ENCODE measurements at places on chromosomes 3 and 15. TPM values are rescaled to one million over a fixed set of nuclear protein-coding genes. Genes with fewer than 3 reads are reported as not detected.

DNA sequence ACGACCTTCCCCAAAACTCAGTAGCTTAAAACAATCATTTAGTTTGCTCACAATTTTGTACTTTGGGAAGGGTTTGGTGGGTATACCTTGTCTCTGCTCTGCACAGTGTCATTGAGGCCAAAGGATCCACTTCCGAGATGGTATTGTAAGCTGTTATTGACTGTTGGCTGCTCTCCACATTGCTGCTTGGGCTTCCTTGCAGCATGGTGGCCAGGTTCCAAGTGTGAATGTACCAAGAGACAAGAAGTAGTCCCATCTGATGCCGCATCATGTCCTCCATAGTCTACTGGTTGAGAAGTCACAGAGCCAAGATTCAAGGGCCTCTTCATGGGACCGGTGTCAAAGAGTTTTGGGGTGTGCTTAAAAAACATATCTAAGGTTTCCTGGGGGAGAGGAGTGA lies 268.5 kb downstream of the PLCL2 start:
- DNase-seq = no peak

GRCh38 chr15:76967067-76967466 lies 27.9 kb upstream of the PSTPIP1 start:
- DNase-seq = no peak

GRCh38 chr3:11600501-11601282 lies 43.0 kb downstream of the VGLL4 start:
- DNase-seq = no peak

GRCh38 chr3:196979545-196979944 lies 10.9 kb upstream of the PIGZ start:
- DNase-seq = no peak

- no peak for DNase-seq
These were observed 510 bp downstream of the ARL14 start for GRCh38 chr3:160677459-160677881.

GRCh38 chr3:43792904-43793303 lies 102.2 kb downstream of the ABHD5 start:
- DNase-seq = no peak

DNA sequence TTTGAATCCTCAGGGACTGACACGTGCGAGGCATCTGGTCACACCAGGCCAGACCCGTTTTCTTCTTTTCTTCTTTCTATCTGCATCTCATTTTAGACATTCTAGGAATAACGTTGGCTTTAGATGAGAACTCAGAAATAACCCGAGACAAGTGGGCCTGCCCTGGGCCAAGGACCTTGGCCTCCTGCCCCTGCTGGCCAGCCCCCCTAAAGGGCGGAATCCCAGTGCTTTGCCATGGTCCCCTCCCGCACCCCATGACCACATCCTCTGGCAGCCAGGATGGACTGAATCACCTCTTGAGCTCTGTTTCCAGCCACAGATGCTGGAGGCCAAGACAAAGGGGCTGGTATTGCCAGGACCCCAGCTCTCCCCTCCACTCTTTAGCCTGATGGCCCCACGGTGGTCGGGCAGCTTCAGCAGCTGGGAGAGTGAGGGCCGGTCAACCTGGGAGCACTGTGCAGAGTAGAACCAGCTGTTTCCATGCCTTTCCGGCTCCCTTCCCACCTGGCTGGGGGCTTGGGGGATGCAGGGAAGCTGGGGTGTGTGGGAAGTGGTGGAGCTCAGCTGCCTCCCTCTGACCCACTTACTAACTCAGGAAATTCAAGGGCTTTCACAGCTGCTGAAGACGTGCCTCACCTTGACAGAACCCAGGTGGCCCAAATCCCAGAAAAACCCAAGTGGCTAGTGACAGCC lies 190.9 kb downstream of the FAM43A start:
- DNase-seq = no peak

GRCh38 chr3:89606151-89606550 lies 498.7 kb downstream of the EPHA3 start:
- DNase-seq = no peak

GRCh38 chr3:8164145-8164544 lies 337.5 kb upstream of the LMCD1 start:
- DNase-seq = no peak

DNA sequence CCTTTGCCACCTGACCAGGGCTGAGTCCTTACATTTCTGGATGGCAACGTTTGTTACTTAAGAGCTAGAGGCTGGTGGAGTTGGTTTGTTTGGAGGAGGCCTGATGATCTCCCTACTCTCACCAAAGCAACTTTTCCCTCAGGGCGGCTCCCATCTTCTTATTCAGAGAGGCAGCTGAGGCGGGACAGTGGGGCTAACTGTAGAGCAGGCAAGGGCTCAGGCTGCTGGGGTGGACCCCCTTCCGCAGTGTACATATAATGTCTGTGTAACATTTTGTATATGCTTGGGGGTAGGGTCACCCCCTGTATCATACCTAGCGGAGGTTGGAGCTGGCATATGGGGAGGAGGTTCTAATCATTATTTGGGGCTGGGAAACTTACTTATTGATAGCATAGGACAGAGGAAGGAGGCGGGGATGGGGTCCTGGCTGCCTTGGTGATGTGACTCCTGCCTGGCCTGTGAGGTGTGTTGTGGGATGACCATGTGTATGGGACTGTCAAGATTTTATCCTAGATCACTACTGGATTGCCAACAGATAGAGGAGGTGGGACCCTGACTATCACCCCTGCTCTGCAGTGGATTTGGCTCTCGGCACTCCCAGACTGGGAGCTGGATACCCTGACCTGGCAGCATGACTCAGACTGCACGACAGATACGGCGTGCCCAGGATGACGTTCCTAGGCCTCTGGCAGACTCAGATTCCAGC lies 52.5 kb upstream of the UBE2Q2 start:
- DNase-seq = no peak

GRCh38 chr15:91710080-91710698 lies 143.3 kb upstream of the SLCO3A1 start:
- DNase-seq = no peak

DNA sequence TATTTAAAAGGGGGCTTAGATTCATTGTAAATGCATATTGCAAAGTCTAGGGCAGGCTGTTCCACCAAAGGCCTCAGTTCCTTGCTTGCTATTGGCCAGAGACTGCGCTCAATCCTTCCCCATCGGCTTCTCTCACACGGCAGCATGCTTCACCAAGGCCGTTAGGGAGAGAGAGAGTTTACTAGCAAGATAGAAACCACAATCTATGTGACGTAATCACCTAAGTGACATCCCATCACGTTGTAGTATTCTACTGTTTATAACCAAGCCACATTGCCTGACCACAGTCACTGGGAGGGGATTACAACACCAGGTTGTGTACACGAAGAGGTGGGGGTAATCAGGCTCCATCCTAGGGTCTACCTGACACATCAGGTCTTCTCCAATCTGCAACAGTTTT lies 16.0 kb upstream of the NPAP1 start:
- DNase-seq = no peak

- DNase-seq = no peak
These were observed 194.6 kb upstream of the TPM1 start for GRCh38 chr15:62847900-62848489.

GRCh38 chr15:94621736-94622135 lies 390.4 kb downstream of the MCTP2 start:
- DNase-seq = no peak

DNA sequence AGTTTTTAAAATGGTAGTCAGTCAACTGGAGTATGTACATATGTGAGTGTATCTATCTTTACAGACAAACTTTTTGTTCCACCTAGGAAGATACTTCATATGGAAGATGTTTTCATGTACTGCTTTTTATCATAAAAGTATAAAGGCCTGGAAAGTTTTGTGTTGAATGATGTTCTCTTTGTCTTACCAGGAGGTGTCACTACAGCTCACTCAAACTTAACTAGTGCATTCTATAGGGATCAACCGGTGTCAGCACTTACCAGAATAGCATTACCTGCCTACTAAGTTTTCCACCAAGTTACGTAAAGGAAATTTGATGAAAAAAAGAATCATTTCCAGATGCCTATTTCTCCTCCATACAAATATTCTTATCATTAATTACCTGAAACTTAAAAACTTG lies 522.6 kb upstream of the SEMA6D start:
- DNase-seq = no peak

- no peak for DNase-seq
These were observed 11.7 kb upstream of the HHATL start for GRCh38 chr3:42714171-42714852.

- no peak for DNase-seq
These were observed 293.7 kb upstream of the GRM7 start for GRCh38 chr3:6567241-6567640.

DNA sequence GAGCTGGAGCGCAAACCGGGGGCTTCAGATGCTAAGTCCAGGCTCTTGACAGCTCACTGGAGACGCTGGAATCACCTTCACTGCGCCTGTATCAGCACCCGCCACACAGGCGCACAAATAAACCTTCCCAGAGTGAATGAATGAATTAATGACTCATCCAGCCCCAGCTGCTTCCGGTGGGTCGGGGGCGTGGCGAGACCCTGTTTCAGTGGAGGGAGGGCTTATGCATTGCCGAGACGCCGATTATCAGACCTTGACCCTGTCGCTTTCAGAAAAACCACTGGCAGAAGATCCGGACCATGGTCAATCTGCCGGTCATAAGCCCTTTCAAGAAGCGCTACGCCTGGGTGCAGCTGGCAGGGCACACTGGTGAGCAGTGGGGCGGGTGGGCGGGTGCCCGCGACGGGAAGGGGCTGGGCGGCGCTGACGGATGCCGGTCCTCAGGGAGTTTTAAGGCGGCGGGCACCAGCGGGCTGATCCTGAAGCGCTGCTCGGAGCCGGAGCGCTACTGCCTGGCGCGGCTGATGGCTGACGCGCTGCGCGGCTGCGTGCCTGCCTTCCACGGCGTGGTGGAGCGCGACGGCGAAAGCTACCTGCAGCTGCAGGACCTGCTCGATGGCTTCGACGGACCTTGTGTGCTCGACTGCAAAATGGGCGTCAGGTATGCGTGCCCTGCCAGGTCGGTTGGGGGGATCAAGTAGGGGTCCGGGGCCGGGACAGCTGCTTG lies 7.7 kb downstream of the ITPKA start:
- peak; percentile 59 for DNase-seq

DNA sequence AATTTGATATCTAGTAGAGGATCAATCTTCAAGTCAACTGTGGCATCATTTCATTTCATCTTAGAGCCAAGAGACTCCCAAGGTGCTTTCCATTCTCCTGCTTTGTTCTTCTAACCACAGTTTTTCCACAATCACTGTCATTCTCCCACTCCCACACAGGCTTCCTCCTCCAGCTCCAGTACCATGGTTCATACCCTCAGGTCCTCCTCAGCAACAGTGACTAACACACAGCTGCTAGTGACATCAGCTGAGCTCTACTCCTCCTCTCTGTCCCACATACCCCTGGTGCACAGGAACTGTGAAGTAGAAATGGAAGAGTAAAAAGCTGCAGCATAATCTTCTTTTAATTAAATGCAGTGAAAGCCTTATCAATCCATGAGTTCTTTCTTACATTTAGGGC lies 200.2 kb upstream of the DPH6 start:
- no peak for DNase-seq

DNA sequence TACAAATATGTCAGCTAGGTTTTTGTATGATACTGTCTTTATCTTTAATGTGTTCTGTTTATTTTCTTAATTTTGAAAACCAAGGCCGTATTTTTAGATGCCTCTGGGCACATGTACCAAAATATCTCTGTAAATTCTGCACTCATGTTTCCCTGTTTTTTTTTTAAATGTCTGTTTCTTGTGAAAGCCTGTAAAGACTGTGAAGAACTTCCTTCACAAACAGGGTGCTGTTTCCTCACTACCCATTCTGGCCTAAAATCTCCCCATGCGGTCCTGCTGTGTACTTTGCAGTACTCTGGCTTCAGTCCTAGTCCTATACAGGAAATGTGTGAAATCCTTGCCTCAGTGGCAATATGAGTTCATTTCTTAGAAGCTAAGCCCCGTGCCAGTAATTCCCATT lies 133.4 kb upstream of the ZBTB20 start:
- DNase-seq = no peak

DNA sequence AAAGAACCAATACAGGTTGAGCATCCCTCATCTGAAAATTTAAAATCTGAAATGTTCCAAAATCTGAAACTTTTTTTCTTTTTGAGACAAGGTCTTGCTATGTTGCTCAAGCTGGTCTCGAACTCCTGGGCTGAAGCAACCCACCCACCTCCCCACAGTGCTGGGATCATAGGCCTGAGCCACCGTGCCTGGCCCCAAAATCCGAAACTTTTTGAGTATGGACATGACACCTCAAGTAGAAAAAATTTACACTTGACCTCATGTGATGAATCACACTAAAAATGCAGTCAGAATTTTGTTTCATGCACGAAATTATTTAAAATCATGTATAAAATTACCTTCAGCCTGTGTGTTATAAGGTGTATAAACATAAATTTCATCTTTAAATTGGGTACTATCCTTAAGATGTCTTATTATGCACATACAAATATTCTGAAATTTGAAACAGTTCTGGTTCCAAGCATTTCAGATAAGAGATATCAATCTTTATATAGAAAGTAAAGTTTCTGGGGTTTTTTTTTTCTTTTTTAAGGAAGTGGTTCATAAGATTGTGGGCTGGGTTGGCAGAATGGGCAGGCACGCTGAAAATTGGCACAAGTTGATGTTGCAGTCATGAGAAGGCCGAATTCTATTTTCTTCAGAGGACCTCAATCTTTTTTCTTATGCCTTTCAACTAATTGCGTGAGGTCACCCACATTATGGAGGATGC lies 72.5 kb downstream of the SPRED1 start:
- no peak for DNase-seq

DNA sequence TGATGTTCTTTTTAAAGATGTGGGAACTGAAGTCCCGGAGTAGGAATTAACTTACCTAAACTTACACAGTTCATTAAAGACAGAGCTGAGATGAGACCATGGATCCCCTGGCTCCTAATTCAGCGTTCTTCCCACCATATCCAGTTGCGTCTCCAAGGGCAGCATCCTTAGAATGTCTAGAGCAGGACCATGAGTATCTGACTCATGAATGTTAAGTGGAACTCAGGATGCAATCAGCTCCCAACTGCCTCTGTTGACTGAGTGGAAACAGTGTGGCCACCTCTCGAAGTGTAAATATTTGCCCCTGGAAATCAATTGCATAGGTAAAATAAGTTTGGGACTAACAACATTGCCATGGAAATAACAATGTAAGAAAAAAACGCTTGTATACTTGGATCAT lies 2.5 kb downstream of the SNTN start:
- no peak for DNase-seq

DNA sequence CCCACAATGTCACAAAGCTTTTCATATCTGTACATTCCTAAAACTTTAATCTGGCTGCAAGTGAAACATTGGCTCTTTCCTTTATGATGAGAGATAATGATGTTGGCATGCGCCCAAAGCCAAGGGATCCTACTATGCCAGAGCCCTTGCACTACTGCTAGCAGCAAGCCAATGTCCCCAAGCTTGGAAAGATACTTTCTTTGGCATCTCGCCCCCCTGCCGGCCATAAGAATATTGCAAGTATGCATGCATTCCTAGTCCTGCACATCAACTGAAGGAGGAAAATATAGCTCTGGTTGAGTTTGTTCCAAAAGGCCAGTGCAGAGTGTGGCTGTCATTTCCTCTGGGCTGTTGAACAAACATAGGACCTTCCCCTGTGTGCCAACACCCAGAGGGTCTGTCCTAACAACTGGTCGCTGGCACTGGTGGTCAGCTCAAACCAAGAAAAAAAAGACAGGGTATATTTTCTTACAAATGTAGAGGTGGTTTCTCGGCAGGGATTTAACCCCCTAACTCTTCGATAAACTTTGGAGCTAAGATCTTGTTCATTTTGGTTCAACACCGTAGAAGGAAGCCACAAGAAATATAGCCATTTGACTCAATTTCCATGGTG lies 120.9 kb upstream of the ZBED2 start:
- DNase-seq = no peak

Gene HTR3E
- not detected for total RNA-seq

Gene ASTE1
- total RNA-seq = 16.8 TPM

Gene OSBPL10
- total RNA-seq = 0.22 TPM

Gene DNAH1
- total RNA-seq = 30.0 TPM

Data from activated naive CD8-positive, alpha-beta T cell treated with anti-CD3 and anti-CD28 coated beads, Interleukin-2, amount 10 ng/mL, durations not matched to agents 7 days and 5 days (primary cell).